ENCODE measurements at places on chromosomes 4 and X.
A peak's percentile ranks its signal among the peaks of the same experiment; 100 is the strongest.

DNA sequence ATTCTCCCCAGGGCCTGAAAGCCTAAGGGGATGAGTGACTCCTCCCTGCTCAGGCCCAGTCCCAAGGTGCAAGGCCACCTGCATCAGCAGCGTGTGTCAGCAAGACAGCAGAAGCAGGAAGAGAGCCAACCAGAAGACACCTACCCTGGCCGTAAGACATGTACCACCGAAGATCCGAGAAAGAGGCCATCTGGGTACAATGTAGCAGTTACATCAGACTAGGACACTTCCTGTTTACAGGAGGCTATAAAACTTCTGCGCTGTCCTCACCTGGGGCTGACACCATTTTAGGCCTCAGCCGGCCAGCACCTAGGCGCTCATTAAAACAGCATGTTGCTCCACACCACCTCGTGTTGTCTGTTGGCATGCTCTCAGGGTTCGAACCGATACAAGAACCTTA, 19.1 kb upstream of the HERC6 start:
- no peak for DNase-seq

- DNase-seq: no peak
These were observed 869.8 kb downstream of the TRAM1L1 start for GRCh38 chr4:116215622-116216021.

GRCh38 chr4:42280327-42281095, 116.8 kb upstream of the SHISA3 start:
- DNase-seq: peak; percentile 25

- no peak for DNase-seq
These were observed 11.5 kb downstream of the COL25A1 start for GRCh38 chr4:109290918-109291317.

Data from EL (cell line).